ENCODE measurements at places on chromosomes 5 and 9.
A peak's percentile ranks its signal among the peaks of the same experiment; 100 is the strongest.

- DNase-seq: peak; percentile 74
Observed at GRCh38 chr5:80990971-80991370, 30.8 kb downstream of the RASGRF2 start.

- DNase-seq: no peak
Observed at GRCh38 chr9:135819905-135820304, 87.4 kb downstream of the CAMSAP1 start.

DNA sequence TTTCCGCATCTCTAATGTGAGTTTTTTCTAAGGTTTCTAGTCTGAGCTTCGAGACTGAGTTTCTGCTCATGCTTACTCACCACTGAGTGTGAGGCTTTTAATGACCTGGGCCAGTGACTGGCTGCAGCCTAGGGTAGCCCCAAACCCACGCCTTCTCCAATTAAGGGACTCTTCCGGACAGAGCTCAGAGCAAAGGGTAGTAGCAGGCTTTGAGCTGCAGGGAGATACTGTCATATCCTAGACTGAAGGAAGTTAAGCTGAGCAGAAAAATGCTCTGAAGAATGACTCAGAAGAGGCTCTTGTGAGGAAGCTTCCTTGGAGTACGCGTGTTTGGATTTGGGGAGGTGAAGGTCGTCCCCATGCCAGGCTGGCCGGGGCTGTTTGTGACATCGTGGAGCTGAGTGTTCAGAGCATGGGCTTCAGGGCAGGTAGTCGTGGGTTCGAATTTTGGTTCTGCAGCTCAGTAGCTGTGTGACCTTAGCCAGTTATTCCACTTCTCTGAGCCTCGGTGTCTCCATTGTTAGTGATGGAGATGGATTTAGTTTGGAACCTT lies 3.5 kb downstream of the USP20 start:
- DNase-seq: peak; percentile 24

DNA sequence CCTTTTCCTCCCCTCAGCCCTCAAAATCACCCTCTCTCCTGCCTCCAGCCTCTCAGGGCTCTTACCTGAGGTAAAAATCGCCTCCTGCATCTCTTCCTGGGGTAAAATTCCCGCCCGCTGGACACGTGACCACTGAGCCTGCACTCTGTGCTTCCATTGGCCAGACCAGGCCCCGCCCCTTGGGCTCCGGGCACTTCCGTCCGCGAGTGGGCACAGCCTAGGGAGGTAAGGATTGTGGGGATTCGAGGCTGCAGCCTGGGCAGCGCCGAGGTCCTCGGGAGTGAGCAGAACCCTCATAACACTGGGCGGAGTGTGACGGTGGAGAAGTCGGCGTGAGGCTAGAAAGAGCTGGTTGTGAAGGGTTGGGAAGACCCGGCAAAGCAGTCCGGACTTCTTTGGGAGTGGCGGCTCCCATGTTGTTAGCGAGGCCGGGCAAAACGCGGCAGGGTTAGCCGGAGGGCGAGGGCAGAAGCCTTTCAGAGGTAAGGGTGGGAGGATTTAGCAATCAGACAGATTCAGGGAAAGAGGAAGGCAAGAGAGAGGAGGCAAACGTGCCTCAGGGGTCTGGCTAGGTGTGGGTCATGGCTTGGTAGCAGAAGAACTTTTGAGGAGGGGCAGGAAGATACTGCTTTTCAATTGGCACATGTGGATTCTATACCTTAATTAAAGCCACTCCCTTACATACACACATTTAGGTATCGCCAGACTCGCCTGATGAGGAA lies at the start of gene SHOC1:
Gene SHOC1, minus strand, starts transcription at position 103 of the 722 bp plus-strand sequence. CDS start 3,519 bp downstream, outside the sequence.
- DNase-seq: no peak

DNA sequence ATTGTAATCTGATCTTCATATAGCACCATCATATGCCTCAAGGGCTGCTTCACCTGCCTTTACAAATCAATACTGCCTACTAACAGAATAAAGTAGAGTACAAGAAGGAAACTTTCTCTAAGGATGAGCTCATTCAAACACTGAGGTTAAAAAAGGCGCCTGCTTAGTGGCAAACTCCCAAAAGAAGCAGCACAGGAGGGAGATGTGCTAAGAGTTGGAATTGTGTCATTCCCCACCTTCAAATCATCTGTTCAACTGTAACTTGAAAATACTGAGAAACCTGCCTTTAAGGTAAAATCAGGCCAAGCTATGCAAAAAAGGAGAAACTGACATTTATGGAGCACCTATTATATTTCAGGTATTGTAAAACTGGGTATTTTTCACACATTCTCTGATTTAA lies 560.6 kb downstream of the PTPRD start:
- no peak for DNase-seq

- no peak for DNase-seq
Observed at GRCh38 chr5:141272906-141273305, 27.7 kb downstream of the PCDHB15 start.

DNA sequence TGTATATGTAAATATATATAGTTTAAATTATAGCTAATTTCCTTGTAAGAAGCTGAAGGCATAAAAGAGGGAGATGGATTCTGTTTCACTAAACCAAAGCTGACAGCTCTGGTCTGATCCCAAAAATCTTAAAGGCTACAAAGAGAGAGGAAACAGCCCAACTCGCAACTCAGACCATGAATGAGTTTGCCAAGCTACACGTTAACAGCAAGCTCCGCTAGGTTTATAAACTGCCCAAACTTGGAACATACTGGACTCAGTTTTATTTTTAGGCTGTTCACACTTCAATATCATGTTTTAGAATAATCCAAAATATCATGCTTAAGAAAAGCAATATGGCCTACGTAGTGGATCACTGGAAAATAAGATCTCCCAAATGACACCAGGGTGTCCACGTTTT lies 318.3 kb upstream of the RPS23 start:
- DNase-seq: no peak

- DNase-seq: no peak
Observed at GRCh38 chr5:65791712-65792673, 70.0 kb downstream of the NLN start.

DNA sequence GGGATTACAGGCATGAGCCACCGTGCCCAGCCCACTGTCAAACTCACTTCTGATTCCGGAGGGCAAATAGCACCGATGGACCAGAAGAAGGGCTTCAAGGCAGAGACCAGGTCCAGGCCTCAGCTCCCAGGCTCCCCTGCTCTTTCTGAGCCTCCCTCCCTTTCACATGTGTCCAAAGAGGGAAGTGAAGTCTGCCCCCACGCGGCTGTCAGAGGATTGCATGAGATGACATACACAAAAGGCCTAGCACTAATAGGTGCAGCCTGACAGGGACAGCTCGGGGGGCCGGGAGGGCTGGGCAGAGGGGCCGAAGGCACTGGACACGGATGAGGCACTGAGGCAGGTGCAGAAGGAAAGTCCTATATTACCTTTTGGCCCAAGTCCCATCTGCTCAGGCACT lies 16.1 kb downstream of the FBP1 start:
- no peak for DNase-seq

GRCh38 chr9:83355024-83355444 lies 183.2 kb downstream of the FRMD3 start:
- peak; percentile 34 for DNase-seq

- peak; percentile 43 for DNase-seq
Observed at GRCh38 chr9:122382901-122383850, 12.4 kb downstream of the PTGS1 start.

- no peak for DNase-seq
Observed at GRCh38 chr5:21254161-21254560, 1266.2 kb upstream of the CDH18 start.

DNA sequence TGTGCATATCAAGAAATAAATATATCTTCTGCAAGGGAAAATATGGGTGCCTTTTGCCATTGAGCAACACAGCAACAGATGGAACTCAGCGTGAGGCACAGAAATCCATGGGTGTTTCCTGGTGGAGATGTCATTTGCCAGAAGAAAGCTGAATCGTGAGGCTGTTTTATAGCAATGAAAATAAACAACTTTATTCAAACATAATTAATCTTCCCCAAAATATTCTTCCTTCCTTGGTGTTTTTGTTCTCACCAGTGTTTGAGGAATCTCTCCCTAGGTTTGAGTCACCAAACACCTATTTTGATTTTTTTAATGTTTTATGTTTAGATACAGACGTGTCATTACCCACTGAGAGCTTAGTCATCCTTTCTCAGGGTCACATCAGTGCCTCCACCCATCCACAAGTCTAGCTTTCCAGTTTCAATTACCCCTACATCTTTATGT lies 65.8 kb upstream of the PAPPA start:
- peak; percentile 81 for DNase-seq

- no peak for DNase-seq
Observed at GRCh38 chr9:126239515-126239914, 87.1 kb upstream of the MVB12B start.

GRCh38 chr5:2329741-2330140 lies 421.7 kb downstream of the IRX2 start:
- no peak for DNase-seq

- DNase-seq: no peak
Observed at GRCh38 chr5:61245936-61246335, 83.7 kb upstream of the SMIM15 start.

GRCh38 chr5:134432677-134433359 lies 21.1 kb upstream of the CDKN2AIPNL start:
- no peak for DNase-seq

GRCh38 chr9:79884546-79884945 lies 312.8 kb downstream of the TLE4 start:
- no peak for DNase-seq

- DNase-seq: no peak
Observed at GRCh38 chr5:168892618-168893186, 313.5 kb upstream of the PANK3 start.

GRCh38 chr9:23447166-23447565 lies 378.9 kb downstream of the ELAVL2 start:
- no peak for DNase-seq

DNA sequence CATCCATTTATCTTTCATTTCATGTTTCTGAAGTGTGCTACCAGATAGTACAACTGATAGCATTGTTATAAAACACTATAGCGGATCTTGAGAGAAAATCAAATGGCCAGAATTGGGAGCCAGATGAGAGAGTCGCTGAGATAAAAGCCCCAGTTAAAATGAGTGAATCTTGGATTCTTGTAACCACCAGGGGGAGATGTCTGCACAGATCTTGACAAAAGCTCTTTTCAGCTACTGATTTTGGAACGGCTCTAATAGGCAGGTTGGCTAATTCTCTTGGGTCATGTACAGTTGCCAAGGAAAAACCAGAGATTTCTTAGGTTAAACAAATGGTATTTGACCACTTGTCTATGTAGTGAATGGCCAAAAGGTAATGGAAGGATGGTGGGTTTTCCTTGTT lies 21.7 kb downstream of the F2RL2 start:
- DNase-seq: peak; percentile 71

- no peak for DNase-seq
Observed at GRCh38 chr5:171632616-171633015, 153.0 kb upstream of the SMIM23 start.

- DNase-seq: peak; percentile 82
Observed at GRCh38 chr5:56152437-56152836, 80.7 kb downstream of the ANKRD55 start.

DNA sequence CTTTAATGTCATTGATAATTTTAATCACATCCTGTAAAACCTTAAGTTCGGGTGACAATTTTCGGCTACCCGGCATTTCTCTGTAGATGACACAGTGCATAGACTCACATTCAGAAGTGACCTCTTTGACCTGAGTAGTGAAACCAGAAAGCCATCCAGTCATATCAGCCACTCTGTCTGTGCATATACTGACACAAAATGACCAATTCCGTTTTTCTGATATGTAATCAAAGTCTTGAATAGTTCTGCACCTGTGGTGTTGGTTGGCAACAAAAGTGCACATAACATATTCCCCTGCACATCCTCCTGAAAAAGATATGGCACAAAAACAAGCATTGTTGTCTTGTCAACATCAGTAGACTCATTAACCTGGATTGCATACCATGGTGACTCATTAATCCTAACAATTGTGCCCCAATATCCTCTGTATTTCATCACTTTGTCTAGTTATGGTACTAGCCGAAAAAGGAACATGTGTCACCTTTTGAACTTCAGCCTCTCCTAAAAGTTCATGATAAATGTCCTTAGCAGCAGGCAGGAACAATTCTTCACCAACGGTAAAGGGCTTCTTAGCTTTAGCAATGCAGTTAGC lies 4.6 kb upstream of the HNRNPA0 start:
- no peak for DNase-seq

DNA sequence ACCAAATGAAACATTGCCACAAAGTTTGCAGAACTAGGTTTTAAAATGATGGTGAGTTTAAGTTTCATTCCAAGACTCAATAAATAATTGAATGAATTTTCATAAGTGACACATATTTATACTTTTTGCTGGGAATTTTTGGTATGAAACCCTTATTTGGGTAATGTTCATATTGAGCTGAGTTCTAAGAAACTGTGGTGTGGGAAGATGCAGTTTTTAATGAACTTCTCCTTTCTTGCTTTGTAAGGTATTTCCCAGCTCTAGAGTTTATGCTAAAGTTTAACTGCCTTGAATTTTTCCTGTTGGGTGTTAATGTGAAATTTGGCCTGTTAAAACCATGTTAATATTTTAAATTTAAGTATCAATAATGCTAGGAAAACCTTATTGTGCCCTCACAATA lies 15.1 kb downstream of the RABGAP1 start:
- DNase-seq: no peak

GRCh38 chr9:83039303-83039702 lies 23.6 kb downstream of the RASEF start:
- DNase-seq: no peak

- DNase-seq: no peak
Observed at GRCh38 chr9:101115102-101115501, 86.6 kb downstream of the PLPPR1 start.

DNA sequence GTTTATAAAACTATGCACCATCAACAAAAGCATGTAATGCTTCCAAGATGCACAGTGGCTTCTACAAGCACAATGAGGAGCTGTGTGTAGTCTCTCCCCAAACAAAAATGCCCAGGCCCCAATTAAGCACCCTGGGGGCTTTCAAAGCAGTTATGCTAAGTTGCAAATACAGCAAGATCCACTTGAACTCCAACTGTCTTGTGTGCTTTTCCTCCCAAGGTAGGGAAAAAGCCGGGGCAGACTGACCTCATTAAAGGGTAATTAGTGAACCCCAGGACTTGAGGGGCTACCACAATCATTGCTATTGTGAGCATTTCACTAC lies 13.1 kb downstream of the ZNF608 start:
- DNase-seq: no peak

DNA sequence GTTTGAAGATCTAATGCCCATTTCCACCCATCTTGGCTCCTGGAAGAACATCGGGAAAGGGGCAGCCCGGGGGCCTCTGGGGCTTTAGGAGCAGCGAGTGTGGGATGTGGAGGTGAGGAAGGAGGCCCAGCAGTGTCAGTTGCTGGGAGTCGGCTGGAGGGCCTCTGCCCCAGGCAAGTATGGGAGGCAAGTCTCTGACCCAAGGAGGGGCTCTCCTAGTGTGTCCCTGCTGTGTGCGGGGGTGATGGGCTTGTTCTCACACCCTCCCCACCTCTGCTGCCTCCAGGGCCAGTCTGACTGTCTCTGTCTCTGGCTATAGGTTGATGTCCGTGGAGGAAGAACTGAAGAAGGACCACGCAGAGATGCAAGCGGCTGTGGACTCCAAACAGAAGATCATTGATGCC lies 129.7 kb downstream of the DAB2IP start:
- DNase-seq: no peak
